Thyroid gland (tissue), 4 donors: ENCODE measurements at places on chromosomes 7 and 10. TPM values are rescaled to one million over a fixed set of nuclear protein-coding genes. Genes with fewer than 3 reads are reported as not detected.

DNA sequence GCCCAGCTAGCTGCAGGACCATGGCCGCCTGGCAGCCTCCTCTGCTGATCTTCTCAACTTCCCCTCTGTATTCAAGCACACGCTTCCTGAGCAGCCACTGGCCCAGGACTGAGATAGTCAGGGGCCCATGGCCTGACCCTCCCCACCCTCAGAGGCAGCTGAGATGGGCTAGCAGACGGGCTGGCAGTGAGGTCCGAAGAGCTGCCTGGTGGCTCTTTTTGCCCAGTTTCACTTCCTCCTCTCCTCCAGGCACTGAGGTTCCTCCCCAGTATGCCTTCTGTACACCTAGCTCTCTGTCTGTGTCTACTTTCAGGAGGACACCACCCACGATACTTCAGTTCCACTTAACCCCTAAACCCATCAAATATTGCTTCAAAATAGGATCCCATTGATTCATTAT, 395.6 kb downstream of the TNS3 start:
- no peaks in the 10 kb centered on the region for H3K36me3 ChIP-seq
- peaks cover 28% of the 10 kb centered on the region for H3K4me1 ChIP-seq
- no peak for DNase-seq
- H3K4me3 ChIP-seq, result no peak overlapping the region
- H3K27me3 ChIP-seq, result no peaks in the 10 kb centered on the region
- H3K27ac ChIP-seq, result no peak overlapping the region

The SPDYE9 gene
- total RNA-seq, result not detected

The SMARCD3 gene
- 47.4 TPM for total RNA-seq

The SLC13A1 gene
- total RNA-seq, result not detected

GRCh38 chr7:126948664-126949063, 304.1 kb downstream of the GRM8 start:
- H3K4me3 ChIP-seq, result no peak overlapping the region
- DNase-seq, result no peak
- no peak overlapping the region for H3K27ac ChIP-seq
- no peaks in the 10 kb centered on the region for H3K4me1 ChIP-seq

DNA sequence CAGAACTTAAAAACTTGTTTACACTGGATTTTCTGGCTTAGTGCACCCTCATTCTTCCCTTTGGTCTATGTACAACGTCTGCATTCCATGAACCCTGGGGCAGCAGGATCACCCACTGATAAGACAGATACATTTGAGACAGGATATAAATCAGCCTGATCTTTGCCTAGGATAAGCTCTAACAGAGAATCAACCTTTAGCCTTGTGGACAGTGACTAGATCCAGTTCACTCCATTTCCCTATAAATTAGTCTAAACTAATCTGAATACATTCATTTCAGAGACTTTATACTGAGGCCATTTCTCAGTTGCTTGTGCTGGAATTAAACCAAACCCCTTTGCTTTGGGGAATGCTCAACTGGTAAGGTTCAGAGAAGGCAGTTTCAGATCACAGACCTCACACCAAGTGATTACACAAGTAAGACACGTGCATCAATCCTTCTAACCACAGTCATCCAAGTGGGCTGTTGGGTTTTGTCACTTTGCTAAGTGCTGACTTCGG, 639.8 kb upstream of the FZD8 start:
- no peak for DNase-seq
- H3K4me3 ChIP-seq, result no peak overlapping the region
- H3K27me3 ChIP-seq, result no peaks in the 10 kb centered on the region
- H3K4me1 ChIP-seq, result no peaks in the 10 kb centered on the region

The GLRX3 gene
- 40.3 TPM for total RNA-seq
